ENCODE measurements at places on chromosomes 5 and 9.

DNA sequence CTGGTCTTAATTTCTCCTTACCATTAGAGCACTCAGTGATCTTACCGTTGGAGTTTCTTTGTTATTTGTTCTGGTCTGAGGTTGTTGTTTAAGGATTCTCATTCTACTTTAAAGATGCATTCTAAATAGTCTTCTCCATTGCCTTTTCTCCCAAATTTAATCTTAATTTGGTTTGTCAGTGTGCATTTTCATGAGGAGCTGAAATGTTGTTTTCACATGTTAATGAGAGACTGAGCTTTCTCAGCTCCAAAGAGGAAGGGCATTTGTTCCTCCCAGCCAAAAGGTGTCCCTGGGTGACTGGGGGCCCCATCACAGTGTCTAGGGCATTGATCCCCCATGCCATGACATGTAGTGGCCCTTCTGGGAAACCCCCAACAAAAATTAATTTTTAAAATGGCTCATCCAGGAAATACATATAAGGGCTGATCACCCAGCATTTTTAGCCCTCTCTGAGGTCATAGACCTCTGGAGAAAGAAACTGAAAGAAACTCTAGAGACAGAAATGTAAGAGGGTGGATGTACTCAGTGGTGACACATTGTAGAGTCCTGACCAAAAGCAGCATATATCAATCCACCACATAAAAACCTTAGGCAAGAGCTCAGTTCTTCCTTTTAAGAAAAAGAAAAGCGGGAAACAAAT lies 240.4 kb upstream of the RAI14 start:
- H3K4me1 ChIP-seq = no peaks in the 10 kb centered on the region
- DNase-seq = no peak
- H3K27ac ChIP-seq = no peak overlapping the region
- H3K36me3 ChIP-seq = no peaks in the 10 kb centered on the region
- no peak overlapping the region for H3K4me3 ChIP-seq
- peaks cover 2% of the 10 kb centered on the region for H3K27me3 ChIP-seq

DNA sequence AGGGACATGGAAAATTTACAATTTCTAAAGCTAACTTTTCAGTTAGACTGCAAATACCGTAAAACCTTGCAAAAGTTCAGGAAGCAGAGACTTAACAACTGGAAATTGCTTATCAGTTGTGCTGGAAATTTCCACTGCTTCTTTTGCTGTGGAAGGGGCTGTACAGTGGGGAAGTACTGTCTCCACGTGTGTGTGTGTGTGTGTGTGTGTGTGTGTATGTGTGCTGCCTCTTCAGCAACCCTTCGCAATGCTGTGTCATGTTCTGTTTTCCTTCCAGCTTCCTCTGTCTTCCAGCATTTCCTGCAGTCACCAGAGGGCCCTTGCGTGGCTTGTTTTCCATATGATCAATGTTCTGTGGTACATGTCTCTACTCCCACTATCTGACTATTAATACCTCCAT lies 87.5 kb upstream of the RANBP3L start:
- H3K4me3 ChIP-seq = no peak overlapping the region
- no peak overlapping the region for H3K27ac ChIP-seq
- no peak for DNase-seq
- H3K36me3 ChIP-seq = no peaks in the 10 kb centered on the region
- no peaks in the 10 kb centered on the region for H3K4me1 ChIP-seq

- no peaks in the 10 kb centered on the region for H3K4me1 ChIP-seq
- no peak overlapping the region for H3K4me3 ChIP-seq
- peaks cover 2% of the 10 kb centered on the region for H3K36me3 ChIP-seq
Observed at GRCh38 chr5:170442921-170443320, 53.8 kb upstream of the KCNMB1 start.

DNA sequence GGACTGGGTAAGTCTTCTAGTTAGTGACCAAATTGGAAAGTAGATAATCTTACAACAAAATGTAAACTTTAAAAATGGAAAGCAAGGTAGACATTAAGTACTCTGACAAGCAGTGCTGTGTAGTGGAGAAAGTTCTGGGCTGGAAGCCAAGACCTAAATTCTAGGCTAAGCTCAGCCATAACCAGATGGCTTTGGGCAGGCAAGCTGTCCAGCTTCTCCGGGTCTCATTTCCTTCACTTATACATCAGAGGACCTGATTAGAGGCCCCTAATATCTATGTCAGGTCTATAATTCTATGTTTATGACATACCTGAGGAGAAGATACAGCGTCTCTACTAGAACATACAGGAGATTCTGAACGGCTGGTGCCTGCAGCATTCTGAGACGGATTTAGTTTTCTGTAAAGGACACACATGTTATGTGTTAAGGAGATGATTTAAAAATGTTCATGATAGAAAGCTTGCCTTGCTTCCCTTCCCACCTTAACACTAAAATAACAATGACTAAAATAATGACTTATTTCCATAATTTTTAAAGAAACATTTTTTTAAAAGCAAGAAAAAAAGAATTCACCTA lies 61.2 kb downstream of the ELL2 start:
- H3K4me3 ChIP-seq = no peak overlapping the region
- H3K36me3 ChIP-seq = peaks cover 26% of the 10 kb centered on the region
- H3K27me3 ChIP-seq = no peaks in the 10 kb centered on the region

GRCh38 chr9:114930056-114930812 lies at the start of gene TNFSF8:
TNFSF8 (minus strand) TSS chr9:114930591; CDS start chr9:114930303, 288 bp downstream.
- peaks cover 10% of the 10 kb centered on the region for H3K27me3 ChIP-seq
- peak; percentile 47 for DNase-seq
- peak within 1 kb of the TSS; percentile 84 for H3K4me3 ChIP-seq
- peaks cover 35% of the 10 kb centered on the region for H3K4me1 ChIP-seq

GRCh38 chr5:74767579-74767913 lies 497 bp downstream of the NSA2 start:
- H3K27me3 ChIP-seq = no peaks in the 10 kb centered on the region
- peak overlapping the region; percentile 98 for H3K27ac ChIP-seq
- no peak for DNase-seq
- peak overlapping the region; percentile 100 for H3K4me3 ChIP-seq
- peaks cover 7% of the 10 kb centered on the region for H3K4me1 ChIP-seq

DNA sequence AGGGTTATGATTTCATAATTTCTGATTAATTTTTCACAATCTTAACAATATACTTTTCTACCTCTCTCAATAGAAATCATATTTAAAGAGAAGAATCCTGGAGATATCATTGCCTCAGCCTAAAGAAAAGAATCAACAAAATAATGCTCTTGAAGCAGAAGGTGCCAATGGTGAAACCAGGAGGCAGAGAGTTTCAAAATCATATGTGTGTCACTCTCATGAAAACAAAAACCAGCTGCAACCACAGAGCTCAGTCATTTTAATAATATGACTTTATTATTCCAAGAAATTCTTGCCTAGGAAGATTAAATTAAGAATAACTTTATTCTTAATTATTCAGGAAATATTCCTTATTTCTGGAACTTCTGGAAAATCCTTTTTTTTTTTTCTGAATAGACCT lies 266.8 kb upstream of the ACTBL2 start:
- DNase-seq = no peak
- H3K36me3 ChIP-seq = no peaks in the 10 kb centered on the region
- H3K4me1 ChIP-seq = no peaks in the 10 kb centered on the region
- peaks cover 3% of the 10 kb centered on the region for H3K27me3 ChIP-seq
- no peak overlapping the region for H3K4me3 ChIP-seq

DNA sequence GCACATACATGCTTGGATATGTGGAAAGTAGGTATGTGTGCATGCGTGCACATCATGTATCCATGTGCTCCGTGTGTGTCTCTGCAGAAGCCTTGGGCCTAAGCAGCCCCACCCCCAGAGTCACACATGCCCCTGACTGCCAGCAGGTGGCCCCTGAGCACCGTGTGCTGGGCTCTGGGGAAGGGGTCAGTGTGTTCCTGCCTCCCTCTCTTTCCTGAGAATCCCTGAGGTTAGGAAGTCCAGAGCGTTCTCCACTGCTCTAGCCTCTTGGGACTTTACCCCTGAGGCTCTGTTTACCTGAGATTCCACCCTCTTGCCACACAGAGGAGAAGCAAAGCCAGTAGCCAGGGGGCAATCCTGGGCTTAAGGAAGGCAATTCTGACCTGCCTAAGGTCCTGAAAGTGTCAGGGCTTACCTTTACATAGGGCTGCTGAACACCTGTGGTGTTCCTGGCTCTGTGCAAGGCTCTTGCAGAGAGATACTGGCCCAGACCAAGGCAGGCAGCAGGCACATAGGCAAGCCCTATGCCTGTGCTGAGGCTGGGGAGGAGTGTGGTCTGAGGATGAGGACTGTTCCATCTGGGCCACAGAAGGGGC lies 207.3 kb downstream of the TMEM38B start:
- peaks cover 5% of the 10 kb centered on the region for H3K27me3 ChIP-seq
- no peaks in the 10 kb centered on the region for H3K36me3 ChIP-seq
- H3K27ac ChIP-seq = no peak overlapping the region
- no peak overlapping the region for H3K4me3 ChIP-seq
- no peak for DNase-seq
- H3K4me1 ChIP-seq = no peaks in the 10 kb centered on the region

GRCh38 chr5:64301566-64301965 lies 135.9 kb downstream of the RNF180 start:
- H3K4me3 ChIP-seq = no peak overlapping the region
- H3K36me3 ChIP-seq = no peaks in the 10 kb centered on the region
- no peak overlapping the region for H3K27ac ChIP-seq

- peaks cover 8% of the 10 kb centered on the region for H3K27me3 ChIP-seq
- no peak overlapping the region for H3K4me3 ChIP-seq
- H3K27ac ChIP-seq = no peak overlapping the region
- H3K36me3 ChIP-seq = no peaks in the 10 kb centered on the region
Observed at GRCh38 chr9:88835038-88835466, 156.2 kb upstream of the S1PR3 start.

DNA sequence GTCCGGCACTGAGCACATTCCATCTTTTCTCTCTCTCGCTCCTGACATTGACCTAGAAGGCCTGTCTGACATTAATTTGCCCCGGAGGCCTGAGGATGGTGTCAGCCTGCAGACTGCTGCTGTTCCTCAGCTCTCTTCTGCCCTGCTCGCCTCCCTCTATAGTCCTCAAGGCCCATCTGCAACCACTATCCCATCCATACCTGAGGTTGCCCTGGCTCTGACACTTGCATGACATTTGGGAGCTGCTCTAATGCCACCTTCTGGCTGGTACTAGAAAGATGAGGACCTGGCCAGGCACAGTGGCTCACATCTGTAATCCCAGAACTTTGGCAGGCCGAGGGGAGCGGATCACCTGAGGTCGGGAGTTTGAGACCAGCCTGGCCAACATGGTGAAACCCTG lies 38.6 kb upstream of the GGTA1 start:
- H3K4me3 ChIP-seq = no peak overlapping the region
- H3K4me1 ChIP-seq = no peaks in the 10 kb centered on the region
- H3K27me3 ChIP-seq = peaks cover 4% of the 10 kb centered on the region
- H3K36me3 ChIP-seq = no peaks in the 10 kb centered on the region
- H3K27ac ChIP-seq = no peak overlapping the region

DNA sequence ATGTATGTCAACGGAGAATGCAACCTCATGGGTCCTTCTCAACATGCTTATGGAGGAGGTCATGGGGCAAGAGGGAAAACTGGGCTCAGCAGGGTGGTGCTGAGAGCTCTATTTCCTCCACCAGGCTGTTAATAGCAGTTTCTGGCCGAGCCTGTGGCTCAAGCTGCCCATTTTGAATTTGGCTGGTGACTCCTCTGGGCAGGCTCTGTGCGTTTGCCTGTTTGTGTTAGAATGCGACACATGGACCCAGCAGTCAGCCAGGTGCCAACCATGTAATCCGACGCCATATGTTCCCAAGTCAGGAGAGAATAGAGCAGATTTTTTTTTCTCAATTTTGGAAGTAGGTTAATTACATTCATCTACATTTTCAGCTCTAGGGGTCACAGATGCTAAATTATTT lies 387.7 kb upstream of the CLINT1 start:
- peaks cover 3% of the 10 kb centered on the region for H3K4me1 ChIP-seq
- DNase-seq = no peak
- no peak overlapping the region for H3K27ac ChIP-seq
- peaks cover 7% of the 10 kb centered on the region for H3K27me3 ChIP-seq
- no peak overlapping the region for H3K4me3 ChIP-seq

DNA sequence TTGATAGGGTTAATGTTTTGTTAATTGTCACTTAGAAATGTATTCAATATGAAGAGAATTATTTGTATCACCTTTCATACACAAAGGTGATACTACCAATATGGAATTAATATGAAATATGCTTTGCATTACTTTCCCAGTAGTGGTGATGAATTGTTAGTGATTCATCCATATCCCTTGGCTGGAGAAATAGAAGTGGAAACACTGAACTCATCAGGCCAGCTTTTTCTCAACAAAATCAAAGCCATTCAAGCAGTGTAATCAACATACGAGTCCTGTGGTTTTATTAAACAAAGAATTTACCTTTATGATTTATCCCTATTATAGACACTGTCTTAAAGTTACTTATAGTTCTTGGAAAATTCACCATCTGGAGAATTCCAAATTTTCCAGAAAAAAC lies 264.0 kb upstream of the MEF2C start:
- H3K27ac ChIP-seq = no peak overlapping the region
- DNase-seq = no peak
- no peaks in the 10 kb centered on the region for H3K27me3 ChIP-seq
- H3K4me3 ChIP-seq = no peak overlapping the region

- no peaks in the 10 kb centered on the region for H3K36me3 ChIP-seq
- no peaks in the 10 kb centered on the region for H3K4me1 ChIP-seq
- H3K4me3 ChIP-seq = no peak overlapping the region
- DNase-seq = no peak
- peaks cover 4% of the 10 kb centered on the region for H3K27me3 ChIP-seq
Observed at GRCh38 chr5:107501965-107502675, 168.6 kb downstream of the EFNA5 start.

- H3K27me3 ChIP-seq = no peaks in the 10 kb centered on the region
- peak overlapping the region; percentile 11 for H3K27ac ChIP-seq
- H3K4me1 ChIP-seq = peaks cover 5% of the 10 kb centered on the region
Observed at GRCh38 chr9:5783982-5784381, 48.9 kb downstream of the ERMP1 start.

GRCh38 chr5:74206579-74207550 lies 433.7 kb downstream of the ENC1 start:
- peaks cover 12% of the 10 kb centered on the region for H3K27me3 ChIP-seq
- no peak overlapping the region for H3K27ac ChIP-seq
- no peak overlapping the region for H3K4me3 ChIP-seq
- no peak for DNase-seq

DNA sequence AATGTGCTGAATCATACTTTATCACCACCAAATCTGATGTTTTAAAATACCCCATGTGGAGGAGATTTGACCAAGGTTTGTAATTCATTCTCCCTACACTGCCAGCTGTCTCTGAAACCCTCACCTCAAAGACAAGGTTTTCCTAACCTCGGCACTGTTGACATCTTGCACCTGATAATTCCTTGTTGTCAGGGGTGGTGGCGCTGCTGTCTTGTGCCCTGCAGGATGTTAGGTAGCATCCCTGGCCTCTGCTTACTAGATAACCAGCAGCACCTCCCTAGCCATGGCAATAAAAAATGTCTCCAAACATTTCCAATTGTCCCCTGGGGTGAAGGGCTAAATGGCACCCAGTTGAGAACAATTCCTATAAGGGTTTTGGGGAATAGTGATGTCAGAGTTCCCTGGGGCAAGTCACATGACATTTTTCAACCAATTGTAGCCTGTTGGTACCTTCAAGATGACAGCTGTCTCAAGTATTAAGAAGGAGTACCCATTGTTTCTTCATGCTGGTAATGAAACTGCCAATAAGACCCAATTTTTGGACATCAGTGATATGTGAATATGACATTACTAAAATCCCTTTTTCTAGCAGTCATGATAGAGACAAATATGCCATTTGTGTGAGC lies 160.6 kb upstream of the PLCXD3 start:
- no peak overlapping the region for H3K27ac ChIP-seq
- no peaks in the 10 kb centered on the region for H3K4me1 ChIP-seq
- no peak overlapping the region for H3K4me3 ChIP-seq
- no peaks in the 10 kb centered on the region for H3K36me3 ChIP-seq

GRCh38 chr9:82332774-82333152 lies 344.2 kb downstream of the SPATA31D1 start:
- H3K27me3 ChIP-seq = no peaks in the 10 kb centered on the region
- H3K36me3 ChIP-seq = no peaks in the 10 kb centered on the region
- H3K27ac ChIP-seq = no peak overlapping the region

- DNase-seq = no peak
- H3K27ac ChIP-seq = no peak overlapping the region
- no peak overlapping the region for H3K4me3 ChIP-seq
- peaks cover 2% of the 10 kb centered on the region for H3K27me3 ChIP-seq
Observed at GRCh38 chr9:110187126-110187525, 20.8 kb downstream of the C9orf152 start.
